ENCODE measurements at places on chromosomes 16 and 17. TPM values are rescaled to one million over a fixed set of nuclear protein-coding genes. Genes with fewer than 3 reads are reported as not detected.

- no peak for DNase-seq
Observed at GRCh38 chr17:47735139-47735464, 2.1 kb downstream of the TBX21 start.

DNA sequence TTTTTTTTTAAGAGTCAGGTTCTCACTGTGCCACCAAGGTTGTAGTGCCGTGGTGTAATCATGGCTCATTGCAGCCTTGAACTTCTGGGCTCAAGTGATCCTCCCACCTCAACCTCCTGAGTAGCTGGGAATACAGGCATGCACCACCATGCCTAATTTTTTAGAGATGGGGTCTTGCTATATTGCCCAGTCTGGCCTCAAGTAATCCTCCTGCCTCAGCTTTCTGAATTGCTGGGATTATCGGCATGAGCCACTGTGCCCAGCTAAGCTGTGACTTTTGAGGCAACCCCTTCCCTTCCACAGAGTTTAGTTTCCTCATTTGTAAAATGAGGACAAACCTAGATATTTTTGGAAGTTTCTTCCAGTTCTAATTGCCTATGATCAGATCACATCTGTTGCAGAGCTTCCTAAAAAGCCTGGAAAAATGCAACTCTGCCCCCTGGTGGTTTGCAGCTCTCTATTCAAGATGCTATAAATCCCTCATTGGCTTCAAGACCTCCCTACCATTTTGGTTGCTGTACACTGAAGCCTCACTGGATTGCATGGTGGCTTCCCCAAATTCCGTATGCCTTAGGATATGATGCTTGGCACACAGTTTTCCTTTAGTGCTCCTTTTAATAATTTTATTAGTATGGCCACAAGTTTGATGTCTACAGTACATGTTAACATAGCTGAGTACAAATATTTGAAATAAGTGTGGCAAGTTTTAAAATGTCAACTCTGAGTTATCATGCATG is 19.3 kb downstream of the GDE1 start:
- DNase-seq: peak; percentile 76

GRCh38 chr16:19330841-19331397 is 45.4 kb downstream of the CLEC19A start:
- DNase-seq: no peak

DNA sequence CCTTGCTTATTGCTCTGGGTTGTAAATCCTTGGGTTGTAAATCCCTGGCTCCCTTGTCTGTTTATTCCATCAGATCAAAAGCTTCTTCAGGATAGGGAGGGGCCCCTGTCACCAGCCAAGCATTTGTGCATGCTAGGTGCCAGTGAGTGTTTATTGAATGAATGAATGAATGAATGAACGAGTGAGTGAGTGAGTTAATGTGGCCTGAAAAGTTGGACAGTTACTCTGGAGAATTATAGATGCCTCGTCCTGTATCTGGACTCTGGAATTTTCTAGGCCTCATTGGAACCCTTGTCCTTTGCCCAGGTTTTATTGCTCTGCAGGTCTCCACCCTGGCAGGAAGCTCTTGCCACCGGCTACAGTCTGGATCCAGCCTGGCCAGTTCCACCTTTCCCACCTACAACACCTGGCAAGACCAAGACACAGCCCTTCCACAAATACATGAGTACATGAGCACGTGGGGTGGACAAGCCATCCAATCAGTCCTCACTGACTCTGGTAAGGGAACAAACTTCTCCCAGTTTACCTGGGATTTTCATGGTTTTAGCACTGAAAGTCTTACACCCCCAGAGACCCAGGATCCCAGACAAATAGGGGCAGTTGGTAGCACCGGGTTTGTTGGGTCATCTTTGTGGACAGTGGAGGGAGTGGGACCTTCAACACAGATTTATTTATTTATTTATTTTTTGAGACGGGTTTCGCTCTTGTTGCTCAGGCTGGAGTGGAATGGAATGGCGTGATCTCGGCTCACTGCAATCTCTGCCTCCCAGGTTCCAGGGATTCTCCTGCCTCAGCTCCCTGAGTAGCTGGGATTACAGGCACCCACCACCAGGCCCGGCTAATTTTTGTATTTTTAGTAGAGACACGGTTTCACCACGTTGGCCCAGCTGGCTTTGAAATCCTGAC is 14.7 kb upstream of the CDH1 start:
- DNase-seq: no peak

GRCh38 chr17:63136369-63137012 is 170.5 kb downstream of the TANC2 start:
- no peak for DNase-seq

DNA sequence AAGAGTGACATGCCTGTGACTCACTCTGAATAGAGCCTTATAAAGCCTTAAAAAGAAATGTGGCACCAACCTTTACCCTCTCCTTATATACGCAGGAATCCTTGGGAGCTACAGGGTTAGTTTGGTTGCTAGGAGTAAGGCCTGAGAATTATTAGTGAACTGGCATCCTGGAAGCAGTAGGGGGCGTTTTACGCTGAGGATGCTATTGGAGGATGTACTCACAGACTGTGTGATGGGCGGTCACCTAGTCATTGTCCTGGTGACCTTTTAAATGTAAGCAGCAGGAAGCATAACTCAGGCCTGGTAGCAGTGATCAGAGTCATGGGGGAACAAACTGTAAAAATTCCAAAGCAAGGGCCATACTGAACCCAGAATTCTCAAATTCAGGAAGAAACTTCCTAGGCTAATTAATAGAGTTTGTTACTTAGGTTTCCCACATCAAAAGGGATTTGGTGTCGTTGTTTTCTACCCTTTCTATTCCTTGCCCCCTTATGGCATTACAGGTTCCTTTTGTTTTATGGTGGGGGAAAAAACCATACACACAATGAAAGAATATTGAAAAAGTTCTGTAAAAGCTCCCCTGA is 153.8 kb downstream of the SNX11 start:
- peak; percentile 42 for DNase-seq

- DNase-seq: no peak
Observed at GRCh38 chr16:50702725-50703124, 9.3 kb downstream of the NOD2 start.

DNA sequence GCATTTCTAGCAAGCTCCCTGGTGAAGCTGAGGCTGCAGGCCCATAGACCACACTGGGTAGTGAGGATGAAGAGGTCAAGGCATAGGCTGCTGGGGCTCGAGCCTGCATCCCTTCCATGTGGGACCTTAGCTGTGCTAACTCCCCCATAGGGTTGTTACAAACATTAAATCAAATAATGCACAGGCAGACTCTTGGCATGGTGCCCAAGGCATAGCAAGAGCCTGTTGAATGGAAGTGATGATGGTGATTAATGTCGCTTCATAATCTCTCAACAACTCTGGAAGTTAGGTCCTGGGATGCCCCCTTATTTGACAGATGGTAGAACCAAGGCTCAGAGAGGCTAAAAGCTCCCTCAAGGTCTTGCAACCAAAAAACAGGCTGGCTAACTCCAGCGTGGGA is 283.9 kb upstream of the EEF2KMT start:
- DNase-seq: no peak

DNA sequence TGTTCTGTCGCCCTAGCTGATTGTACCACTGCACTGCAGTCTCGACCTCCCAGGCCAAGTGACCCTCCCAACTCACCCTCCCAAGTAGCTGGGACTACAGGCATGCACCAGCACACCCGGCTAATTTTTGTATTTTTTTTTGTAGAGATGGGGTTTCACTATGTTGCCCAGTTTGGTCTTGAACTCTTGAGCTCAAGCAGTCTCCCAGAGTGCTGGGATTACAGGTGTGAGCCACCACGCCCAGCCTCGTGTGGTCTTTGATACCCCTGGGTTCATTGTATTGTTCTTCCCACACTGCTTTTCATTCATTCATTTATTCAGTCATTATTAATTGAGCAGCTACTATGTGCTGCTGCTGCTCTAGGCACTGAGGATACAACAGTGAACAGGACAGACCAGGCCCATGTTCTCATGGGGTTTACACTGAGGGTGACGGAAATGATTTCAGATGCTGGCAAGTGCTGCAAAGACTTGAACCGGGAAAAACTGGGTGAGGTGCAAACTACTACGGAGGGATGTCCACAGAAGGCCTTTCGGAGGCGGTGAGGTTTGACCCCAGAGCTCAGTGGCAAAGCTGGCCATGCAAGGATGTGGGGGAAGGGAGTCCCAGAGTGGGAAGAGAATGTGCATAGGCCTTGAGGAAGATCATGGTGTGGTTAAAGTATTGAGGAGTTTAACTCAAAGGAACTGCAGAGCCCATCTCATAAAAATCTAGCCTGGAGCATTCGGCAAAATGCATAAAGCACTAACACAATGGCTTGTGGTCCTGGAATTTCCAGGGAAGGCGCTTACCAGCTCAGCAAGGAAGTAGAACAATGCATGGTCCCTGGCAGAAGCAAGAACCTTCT is 10.9 kb downstream of the ABCC1 start:
- DNase-seq: peak; percentile 88

- no peak for DNase-seq
Observed at GRCh38 chr17:41498276-41498675, 7.1 kb downstream of the KRT13 start.

DNA sequence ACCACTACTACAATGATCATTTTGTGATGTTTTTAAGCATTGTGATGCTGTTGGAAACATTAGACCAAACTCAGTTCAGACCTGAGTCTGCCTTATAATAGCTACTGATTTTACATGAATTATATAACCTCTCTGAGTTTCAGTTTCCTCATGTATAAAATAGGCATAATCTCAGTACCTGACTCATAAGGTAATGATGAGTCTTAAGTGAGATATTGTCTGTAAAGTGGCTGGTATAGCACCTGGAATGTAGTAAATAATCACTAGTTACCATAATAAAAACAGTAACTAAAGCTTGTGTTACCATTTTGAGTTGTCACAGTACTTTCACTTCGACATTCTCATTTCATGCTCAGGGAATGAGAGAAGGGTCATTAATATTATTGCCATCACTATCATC is 381.5 kb upstream of the SALL1 start:
- DNase-seq: no peak

GRCh38 chr17:73514146-73514863 is 129.9 kb downstream of the SDK2 start:
- no peak for DNase-seq

GRCh38 chr16:17607609-17608008 is 136.8 kb upstream of the XYLT1 start:
- no peak for DNase-seq

GRCh38 chr17:74018115-74018514 is 185.4 kb upstream of the RPL38 start:
- no peak for DNase-seq

DNA sequence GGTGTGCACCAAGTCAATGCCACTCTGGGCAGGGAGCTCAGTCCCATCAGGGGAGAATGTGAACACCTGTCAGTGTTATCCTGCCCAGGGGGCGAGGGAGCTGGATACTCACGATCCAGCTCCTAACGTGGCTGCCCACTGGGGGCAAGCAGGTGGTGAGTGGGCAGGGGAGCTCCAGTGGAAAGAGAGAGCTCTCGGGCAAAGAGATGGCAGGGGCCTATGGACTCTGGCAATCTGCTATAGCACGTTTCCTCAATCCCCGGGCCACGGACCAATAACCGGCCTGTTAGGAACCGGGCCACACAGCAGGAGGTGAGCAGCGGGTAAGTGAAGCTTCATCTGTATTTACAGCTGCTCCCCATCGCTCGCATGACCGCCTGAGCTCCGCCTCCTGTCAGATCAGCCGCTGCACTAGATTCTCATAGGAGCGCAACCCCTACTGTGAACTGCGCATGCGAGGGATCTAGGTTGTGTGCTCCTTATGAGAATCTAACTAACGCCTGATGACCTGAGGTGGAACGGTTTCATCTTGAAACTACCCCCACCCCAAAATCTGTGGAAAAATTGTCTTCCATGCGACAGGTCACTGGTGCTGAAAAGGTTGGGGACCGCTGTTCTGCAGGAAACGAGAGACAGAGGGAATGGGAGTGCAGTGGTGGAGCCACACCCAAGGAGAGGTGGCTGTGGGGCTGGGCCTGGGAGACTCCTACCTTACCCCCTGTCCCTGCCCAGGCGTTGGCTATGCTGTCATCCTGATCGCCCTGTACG is 15.6 kb downstream of the SLC6A2 start:
- no peak for DNase-seq

The PLA2G10 gene
- total RNA-seq: not detected

The PRSS21 gene
- total RNA-seq: 0.40 TPM

The CISD3 gene
- 3.5 TPM for total RNA-seq

The KRTAP3-1 gene
- not detected for total RNA-seq

The SAMD14 gene
- total RNA-seq: 3.5 TPM

The PLEKHH3 gene
- total RNA-seq: 11.9 TPM

The TBC1D3C gene
- total RNA-seq: not detected

The APOBR gene
- not detected for total RNA-seq

The KRT12 gene
- not detected for total RNA-seq

The SMIM36 gene
- total RNA-seq: not detected
